IPS DF 19.7 (cell line): ENCODE measurements at places on chromosomes 1 and 21.

DNA sequence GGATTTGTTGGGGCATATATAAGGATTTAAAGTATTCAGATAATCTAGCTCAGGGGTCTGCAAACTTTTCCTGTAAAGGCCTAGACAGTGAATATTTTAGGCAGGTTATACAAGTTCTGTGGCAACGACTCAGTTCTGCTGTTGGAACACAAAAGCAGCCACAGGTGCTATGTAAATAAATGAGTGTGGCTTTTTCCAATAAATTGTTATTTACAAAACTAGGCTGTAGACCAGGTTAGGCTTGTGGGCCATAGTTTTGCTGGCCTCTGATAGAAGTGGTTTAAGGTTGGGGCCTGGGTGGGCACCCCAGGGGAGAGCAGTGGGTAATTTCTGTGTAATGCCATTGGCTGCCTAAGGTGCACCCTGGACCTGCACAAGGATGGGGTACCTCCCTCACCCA lies 16.9 kb upstream of the IGFN1 start:
- no peak for DNase-seq

GRCh38 chr21:46334351-46335140 lies 10.6 kb downstream of the PCNT start:
- DNase-seq = no peak

GRCh38 chr1:119388450-119388849 lies 19.9 kb downstream of the HAO2 start:
- DNase-seq = no peak

- DNase-seq = no peak
These were observed 371.8 kb downstream of the HHAT start for GRCh38 chr1:210700511-210700910.

GRCh38 chr1:110453829-110454228 lies 2.9 kb downstream of the PROK1 start:
- no peak for DNase-seq

DNA sequence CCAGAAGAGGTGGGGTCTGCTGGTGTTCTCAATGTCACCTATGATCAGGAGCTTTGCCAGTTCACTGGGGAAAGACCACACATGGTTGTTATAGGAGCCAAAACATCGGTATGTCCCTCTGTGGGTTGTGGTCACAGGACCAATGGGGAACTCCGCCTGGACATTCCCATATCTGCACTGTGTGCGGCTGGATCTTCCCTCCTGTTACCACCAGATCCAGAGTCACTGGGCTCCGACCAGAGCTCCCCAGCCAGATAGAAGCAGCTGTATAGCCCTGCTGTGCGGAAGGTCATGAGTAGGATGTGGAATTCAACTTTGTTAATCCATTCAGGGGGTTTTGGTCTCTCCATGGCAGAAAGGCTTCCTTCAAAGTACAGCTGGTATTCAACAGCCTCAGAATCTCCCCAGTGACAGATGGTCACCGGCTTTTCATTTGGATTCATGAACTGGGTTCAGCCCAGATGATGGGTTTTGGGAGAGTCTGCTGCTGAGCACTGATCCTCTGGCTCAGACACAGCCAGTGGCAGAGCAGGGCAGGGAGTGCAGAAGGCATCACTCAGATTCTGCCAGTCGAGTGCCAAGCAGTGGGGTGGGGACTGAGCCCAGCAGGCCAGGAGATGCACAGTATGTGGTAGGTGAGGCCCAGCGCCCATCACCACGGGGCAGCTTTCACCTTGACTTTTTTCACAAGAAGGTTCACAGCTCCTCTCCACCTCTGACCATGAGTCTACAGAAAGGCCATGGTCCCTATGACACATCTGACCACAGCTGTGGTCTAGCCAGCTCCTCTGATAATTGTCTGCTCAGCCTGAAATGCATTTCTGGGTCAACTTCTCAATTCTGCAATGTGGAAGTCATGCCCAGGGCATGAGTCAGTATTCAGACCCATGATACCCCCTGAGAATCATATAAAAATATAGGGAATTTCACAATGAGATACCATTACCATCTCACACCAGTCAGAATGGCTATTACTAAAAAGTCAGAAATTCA lies 2.9 kb upstream of the SHCBP1L start:
- DNase-seq = no peak

DNA sequence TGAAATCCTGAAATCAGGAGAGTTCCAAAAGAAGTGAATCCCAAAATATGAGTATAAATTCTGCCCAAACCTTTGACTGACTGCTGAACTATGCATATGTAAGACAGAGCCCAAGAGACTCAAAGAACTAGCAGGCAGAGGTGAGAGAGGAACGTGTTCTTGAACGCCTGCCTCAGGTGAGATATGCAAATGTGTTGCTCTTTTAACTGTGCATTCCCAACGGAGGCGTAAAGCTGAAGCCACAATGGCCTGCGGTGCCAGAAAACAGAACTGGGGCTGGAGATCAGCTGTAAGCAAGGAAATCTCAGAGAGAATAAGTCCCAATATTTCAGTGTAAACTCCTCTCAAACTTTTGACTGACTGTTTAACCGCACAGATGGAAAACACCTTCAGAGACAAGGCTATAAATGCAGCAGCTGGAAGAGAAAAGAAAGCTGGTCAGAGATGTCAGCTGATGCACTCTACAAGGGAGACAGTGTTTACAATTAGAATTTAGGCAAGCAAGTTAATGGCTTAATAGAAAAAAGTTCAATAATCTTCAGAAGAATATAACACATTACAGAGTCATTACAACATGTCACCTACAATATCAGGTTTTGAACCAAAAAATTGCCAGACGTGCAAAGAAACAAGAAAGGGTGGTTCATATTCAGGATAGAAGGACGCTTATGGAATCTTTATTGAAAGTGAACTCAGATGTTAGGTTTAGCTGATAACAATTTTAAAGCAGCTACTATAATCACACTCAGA lies 43.0 kb upstream of the TRIM67 start:
- DNase-seq = no peak

GRCh38 chr1:110034451-110035235 lies at the start of gene STRIP1:
Gene STRIP1 (plus strand): TSS chr1:110034624. CDS start chr1:110034638, 14 bp downstream.
- DNase-seq = peak; percentile 77

DNA sequence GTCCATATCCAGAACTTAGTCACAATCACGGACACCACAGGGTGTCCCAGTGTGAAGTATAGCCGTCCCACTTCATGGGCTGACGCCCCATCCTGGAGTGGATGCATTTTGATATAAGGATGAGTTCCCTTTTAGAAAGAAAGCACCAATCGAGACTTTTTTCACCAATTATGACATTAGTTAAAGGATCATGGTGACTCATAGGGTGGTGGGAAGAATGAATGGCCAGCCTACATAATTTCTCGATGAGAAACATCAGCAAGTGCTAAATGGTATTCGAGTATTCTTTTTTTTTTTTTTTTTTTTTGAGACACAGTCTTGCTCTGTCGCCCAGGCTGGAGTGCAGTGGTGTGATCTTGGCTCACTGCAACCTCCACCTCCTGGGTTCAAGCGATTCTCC lies 38.5 kb upstream of the USP1 start:
- no peak for DNase-seq

DNA sequence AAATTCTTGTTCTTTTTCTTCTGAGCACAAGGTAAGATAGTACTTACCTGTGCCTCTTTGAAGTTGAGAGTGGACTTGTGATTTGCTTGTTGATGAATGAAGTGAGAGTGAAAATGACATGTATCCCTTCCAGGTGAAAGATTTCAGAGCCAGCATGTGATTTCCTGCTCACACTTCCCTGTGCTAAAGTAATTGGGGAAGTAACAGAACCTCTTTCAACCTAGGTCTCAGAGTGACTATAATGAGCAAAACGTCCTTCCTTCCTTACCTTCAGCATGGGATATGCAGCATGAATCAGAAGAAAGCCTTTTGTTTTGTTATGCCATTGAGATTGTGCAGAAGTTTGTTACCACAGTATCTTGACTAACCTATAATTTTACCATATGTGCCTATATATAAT lies 24.6 kb downstream of the RAVER2 start:
- no peak for DNase-seq

DNA sequence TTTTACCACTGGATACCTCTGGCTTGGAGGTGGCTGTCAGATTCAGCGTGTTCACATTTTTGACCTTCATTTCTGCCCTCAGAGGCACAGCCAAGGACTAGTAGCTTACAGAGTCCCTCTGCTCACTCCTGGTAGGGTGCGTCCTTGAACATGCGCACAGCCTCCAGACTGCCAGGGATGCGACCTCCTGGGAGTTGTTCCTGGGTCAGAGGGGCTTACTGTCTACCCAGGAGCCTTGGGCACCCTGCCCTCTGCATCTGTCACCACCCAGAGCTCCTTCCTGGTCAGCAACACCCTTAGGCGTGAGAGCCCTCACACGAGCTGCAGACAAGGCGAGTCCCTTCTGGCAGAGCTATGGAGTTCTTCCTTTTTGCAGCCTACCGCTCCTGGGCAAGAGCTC lies 1.7 kb downstream of the SLX9 start:
- no peak for DNase-seq

DNA sequence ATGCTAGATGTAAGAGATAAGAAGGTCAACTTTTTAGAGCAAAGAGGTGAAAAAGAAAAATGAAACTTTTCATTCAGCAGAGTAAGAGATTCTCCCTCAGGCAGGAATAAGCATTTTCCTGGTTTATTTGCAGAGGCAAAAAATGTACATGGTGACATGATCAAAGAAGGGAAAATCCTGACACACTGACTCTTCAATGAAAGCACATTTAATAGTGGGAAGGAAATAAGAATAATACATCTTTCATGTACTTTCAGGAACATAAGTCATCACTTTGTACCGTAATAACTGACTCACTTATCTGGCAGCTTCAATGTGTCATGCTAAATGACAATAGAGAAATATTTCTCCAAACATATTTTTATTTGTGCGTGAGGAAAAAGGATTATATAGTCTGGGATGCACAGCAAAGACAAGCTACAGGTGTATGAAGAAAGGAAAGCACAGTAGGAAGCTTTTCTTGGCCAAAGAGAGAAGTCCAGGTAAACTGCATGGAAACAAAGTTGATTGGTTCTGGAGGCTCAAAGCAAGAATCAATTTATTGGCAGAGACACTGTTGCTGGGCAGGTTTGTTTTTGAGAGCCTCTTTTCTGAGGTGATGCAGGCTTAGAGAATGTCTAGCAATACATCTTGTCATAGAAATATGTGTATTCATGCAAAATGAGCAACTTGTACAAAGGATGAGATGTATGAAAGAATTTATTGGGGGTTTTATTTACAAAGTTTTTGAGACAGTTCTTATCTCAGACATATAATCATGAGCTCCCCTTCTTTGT lies 1409.0 kb downstream of the PLA2G4A start:
- DNase-seq = no peak

- no peak for DNase-seq
These were observed 13.3 kb downstream of the TRIM11 start for GRCh38 chr1:228393268-228393701.

GRCh38 chr1:221279146-221279545 lies 399.9 kb downstream of the HLX start:
- DNase-seq = no peak

- DNase-seq = no peak
These were observed 14.9 kb downstream of the PDIK1L start for GRCh38 chr1:26126321-26127084.

DNA sequence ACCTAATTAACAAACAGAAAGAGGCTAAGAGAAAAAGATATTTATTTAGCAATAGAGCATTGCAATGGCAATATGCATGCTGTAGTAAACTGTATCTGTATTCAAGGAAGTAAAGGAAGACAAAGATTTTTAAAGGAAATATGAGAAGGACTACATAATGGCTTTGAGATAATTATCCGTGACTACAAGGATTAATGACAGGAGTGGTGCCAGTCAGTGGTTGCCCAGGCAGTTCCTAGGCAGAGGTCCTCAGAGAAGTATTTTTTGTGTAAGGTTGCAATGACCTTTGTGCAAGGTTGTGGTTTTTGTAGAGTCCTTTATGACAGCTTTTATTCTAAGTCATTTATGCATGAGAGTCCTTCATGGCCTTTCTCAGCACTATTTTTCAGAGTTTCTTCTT lies 711.1 kb upstream of the CHRM3 start:
- DNase-seq = no peak

DNA sequence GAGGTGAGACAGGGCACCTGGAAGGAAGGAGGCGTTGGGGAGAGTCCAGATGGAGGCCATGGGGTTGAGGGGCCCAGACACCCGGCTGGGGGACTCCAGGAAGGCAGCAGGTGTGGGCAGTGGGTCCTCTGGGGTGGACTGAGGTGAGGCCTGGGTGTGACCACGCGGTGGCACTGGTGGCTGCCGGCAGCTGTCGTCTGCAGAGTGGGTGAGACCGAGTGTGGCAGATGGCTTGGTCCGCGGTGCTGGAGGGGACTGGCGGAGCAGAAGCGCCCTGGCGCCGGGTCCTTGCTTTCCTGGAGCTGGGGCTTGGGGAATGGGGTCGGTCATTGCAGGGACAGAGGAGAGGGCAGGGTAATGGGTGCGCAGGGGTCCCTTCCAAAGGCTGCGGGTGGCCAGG lies 12.5 kb downstream of the AGRN start:
- DNase-seq = no peak

DNA sequence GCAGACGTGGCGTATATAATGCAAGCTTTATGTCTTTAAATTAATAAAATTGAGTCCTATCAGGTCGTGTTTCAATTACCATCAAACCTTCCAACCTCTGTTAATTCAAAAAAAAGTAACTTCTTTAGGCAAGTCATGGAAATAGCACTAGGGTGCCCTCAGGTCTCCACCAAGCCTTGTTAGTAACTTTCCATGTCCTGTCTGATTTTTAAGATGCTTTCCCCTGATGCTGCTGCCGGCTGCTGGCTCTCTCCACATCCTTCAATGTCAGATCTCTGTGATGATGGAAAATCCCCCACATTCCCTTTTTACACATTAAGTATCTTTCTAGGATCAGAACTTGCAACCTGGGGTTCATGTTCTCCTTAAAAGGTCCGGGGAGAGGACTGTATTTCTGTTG lies 3.0 kb downstream of the ERG start:
- no peak for DNase-seq

- DNase-seq = no peak
These were observed 38.9 kb upstream of the DMRTB1 start for GRCh38 chr1:53420341-53420740.

DNA sequence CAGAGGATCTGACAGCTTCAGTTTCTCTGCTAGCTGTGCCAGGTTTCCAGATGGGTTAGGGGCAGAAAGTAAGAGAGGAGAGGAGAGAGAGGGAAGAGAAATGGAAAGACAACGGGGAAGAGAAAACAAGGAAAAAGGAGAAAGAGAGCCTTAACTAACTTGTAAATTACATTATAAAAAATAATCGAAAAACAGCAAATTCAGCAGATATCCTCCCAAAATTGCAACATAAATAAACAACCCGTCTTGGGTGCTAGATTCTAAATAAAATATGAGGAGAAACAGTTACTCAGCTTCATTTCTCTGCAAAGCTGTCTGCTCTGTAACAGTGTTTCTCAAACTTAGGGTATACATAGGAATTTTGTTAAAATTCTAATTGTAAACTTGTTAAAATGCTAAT lies 29.2 kb downstream of the SEC16B start:
- DNase-seq = no peak
